ENCODE measurements at places on chromosomes 1 and 21. TPM values are rescaled to one million over a fixed set of nuclear protein-coding genes. Genes with fewer than 3 reads are reported as not detected.

DNA sequence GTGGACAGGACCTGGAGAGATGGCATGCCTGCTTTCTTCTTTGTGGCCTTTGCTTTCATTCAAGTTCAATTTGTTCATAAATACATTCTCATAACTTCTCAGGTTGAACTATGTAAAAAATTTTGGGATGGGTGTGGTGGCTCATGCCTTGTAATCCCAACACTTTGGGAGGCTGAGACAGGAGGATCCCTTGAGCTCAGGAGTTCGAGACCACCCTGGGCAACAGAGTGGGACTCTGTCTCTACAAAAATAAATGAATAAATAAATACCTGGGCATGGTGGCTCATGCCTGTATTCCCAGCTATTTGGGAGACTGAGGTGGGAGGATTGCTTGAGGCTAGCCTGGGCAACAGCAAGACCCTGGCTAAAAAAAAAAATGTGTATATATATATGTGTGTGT is 2.1 kb downstream of the KIF1B start:
- peaks cover 66% of the 10 kb centered on the region for H3K4me1 ChIP-seq
- H3K27me3 ChIP-seq, result no peaks in the 10 kb centered on the region
- no peaks in the 10 kb centered on the region for H3K36me3 ChIP-seq
- no peak overlapping the region for H3K4me3 ChIP-seq
- no peak for DNase-seq
- peak overlapping the region; percentile 95 for H3K27ac ChIP-seq

The CDK18 gene
- 25.3 TPM for total RNA-seq

DNA sequence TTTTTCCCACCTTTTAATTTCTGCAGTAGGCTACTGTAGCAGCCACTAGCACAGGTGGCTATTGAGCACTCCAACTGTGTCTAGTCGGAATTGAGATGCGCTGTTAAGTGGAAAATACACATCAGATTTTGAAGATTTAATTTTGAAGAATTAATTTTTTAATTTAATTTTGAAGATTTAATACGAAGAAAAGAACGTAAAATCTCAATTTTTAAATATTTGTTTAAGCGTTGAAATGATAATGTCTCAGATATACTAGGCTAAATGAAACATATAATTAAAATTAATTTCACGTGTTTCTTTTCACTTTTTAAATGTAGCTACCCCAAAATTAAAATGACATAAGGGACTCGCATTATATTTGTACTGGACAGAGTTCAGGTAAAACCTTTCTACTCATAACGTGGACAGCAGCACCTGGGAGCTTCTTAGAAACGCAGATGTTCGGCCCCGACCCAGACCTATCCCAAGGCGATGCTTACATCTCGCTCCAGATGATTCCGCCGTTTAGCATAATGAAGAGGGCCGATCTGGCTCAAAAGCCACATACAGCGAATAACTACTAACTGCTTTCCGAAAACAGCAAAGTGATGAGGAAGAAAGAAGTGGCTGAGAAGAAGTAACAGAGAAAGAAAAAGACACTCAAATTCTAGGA is 717 bp downstream of the CRYZL1 start:
- DNase-seq, result no peak
- H3K27ac ChIP-seq, result peak overlapping the region; percentile 90
- peaks cover 28% of the 10 kb centered on the region for H3K4me1 ChIP-seq
- peak overlapping the region; percentile 91 for H3K4me3 ChIP-seq
- peaks cover 3% of the 10 kb centered on the region for H3K27me3 ChIP-seq

The CLCA2 gene
- not detected for total RNA-seq

GRCh38 chr1:181858135-181858534 is 203.4 kb downstream of the ZNF648 start:
- DNase-seq, result no peak
- H3K36me3 ChIP-seq, result no peaks in the 10 kb centered on the region
- no peaks in the 10 kb centered on the region for H3K27me3 ChIP-seq
- no peak overlapping the region for H3K27ac ChIP-seq

DNA sequence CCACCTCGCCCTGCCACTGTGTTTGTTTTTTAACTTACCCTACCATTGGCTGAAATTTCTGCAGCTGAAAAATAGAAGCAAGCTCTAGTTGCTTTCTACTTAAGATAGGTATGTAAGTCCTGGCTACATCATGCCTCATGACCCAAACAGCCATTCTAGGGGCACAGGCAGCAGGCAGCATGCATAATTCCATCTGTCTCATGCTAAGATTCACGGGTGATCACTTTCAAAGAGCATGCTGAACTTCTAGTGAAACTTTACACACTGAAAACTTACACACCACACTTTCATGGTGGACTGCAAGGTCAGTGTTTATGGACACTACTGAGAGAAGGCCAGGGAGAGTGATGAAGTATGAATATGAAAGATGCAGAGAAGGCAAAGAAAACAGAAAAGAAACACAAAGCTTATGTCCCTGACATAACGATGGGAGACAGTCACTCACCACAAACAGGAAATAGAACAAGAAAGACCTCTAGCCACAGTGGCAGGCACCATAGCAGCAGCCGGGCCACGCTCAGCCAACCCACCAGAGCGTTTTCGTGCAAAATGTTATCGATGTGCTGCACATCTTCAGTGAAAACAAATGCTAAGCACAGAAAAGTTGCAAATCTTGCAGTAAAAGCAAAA is 102.3 kb upstream of the TIAM1 start:
- DNase-seq, result no peak
- H3K27ac ChIP-seq, result peak overlapping the region; percentile 64
- H3K36me3 ChIP-seq, result no peaks in the 10 kb centered on the region
- no peak overlapping the region for H3K4me3 ChIP-seq

All from spleen (tissue), 13 donors.